ENCODE measurements at places on chromosomes 7 and 10.
A peak's percentile ranks its signal among the peaks of the same experiment; 100 is the strongest.

- DNase-seq: no peak
Observed at GRCh38 chr10:125514206-125515162, 168.5 kb downstream of the TEX36 start.

DNA sequence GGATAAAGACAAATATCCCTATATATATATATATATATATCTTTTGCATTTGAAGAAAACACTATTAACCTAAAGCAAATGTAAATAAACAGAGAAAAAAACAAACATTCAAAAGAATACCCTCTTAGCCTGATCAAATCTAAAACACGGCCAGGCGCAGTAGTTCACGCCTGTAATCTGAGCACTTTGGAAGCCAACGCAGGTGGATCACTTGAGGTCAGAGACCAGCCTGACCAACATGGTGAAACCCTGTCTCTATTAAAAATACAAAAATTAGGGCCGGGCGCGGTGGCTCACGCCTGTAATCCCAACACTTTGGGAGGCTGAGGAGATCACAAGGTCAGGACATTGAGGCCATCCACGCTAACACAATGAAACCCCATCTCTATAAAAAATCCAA is 9.2 kb downstream of the ANXA7 start:
- no peak for DNase-seq

- DNase-seq: no peak
Observed at GRCh38 chr10:71078454-71079145, 133.8 kb upstream of the UNC5B start.

- peak; percentile 30 for DNase-seq
Observed at GRCh38 chr10:100370714-100371481, 23.9 kb downstream of the SCD start.

- DNase-seq: no peak
Observed at GRCh38 chr10:91032611-91033206, 111.8 kb upstream of the ANKRD1 start.

DNA sequence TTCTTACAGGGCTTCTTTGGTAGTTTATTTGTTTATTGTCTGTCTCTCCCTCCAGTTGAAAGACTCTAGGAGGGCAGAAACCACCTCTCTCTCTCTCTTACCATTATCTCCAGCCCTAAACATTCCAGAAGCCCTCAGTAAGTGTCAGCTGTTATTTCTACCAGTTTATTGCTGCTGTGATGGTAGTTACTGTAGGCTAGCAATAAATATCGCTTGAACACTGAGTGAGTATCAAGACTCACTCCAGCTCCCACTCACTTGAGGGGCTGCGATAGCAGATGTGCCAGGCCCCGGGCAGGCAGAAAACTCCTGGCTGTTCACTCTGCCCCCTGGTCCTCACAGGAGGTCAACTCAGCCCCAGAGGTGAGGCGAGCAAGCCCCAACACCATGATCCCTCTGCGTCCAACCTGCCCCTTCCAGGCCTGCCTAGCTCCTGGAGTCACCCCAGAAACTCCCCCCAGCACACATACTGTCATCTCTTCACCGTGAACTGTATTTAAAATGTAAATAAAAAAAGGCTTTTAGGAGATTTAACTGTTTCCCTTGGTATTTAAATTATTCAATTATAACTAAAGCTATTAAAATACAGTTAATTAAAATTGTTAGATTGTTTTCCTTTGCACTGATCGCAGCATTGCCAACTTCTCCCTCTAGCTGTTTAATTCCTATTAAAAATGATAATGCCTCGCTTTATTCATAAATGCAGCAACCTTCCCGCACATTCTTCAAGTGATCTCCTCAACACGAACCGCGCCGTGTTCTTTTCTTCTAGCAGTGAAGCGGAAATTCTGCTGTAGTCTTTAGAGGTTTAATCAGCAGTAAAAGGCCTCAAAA is 321.1 kb upstream of the ZMIZ1 start:
- DNase-seq: no peak

GRCh38 chr10:839550-840205 is 91.8 kb downstream of the LARP4B start:
- no peak for DNase-seq

GRCh38 chr10:117545141-117546019 is 2.8 kb downstream of the EMX2 start:
- no peak for DNase-seq

DNA sequence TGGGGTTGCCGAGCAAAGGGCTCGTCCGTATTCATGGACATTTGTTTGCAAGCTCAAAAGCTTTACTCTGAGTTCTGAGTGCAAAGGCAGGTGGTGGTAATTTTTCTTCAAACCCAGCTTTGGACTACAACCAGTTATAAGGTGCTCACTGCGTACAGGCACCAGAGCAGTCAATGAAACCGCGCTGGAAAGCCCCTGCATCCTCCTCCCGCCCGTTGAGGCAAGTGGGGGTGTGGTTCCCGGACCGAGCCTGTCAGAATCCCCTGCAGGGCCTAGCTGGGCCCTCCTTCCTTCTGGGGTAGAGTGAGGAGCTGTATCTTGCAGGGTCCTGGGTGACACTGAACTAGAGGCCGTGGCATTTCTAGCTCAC is 22.3 kb downstream of the AMZ1 start:
- peak; percentile 92 for DNase-seq

GRCh38 chr10:123777881-123778280 is 111.7 kb downstream of the GPR26 start:
- no peak for DNase-seq

GRCh38 chr10:23069019-23069815 is 26.2 kb upstream of the MSRB2 start:
- peak; percentile 82 for DNase-seq
